Dorsolateral prefrontal cortex (tissue), 122 donors: ENCODE measurements at places on chromosomes 5 and 9. TPM values are rescaled to one million over a fixed set of nuclear protein-coding genes. Genes with fewer than 3 reads are reported as not detected.
A peak's percentile ranks its signal among the peaks of the same experiment; 100 is the strongest.

GRCh38 chr9:73158723-73159122 lies 7.1 kb downstream of the ANXA1 start:
- DNase-seq: no peak

GRCh38 chr5:5318426-5319190 lies 103.9 kb upstream of the ICE1 start:
- peak; percentile 62 for DNase-seq

CXXC5 gene
- total RNA-seq: 156 TPM

- DNase-seq: no peak
These were observed 17.8 kb upstream of the FIBCD1 start for GRCh38 chr9:130956636-130957450.

DNA sequence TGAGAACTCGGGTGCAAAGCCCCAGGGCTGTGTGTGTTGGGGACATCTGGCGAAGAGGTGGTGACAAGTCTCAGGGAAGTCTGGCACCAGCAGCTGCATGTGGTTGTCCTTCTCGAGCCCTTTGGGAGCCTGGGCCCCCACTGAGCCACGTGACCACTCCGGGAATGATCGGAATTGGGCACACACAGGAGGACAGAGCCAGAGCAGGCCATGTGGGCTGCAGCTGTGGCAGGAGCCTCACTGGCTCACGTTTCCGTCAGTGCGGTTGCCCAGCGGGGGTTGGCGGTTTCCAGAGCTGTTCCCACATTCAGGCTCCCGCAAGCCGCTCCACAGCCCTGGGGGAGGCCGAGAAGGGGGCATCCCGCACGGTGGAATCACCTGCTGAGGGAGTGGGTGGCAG lies 6.8 kb upstream of the CEL start:
- DNase-seq: no peak

- no peak for DNase-seq
These were observed 116.4 kb upstream of the COL5A1 start for GRCh38 chr9:134525070-134525815.

OR1Q1 gene
- not detected for total RNA-seq

- no peak for DNase-seq
These were observed 387.1 kb downstream of the PDE4D start for GRCh38 chr5:59506285-59506877.

GRCh38 chr5:38795986-38796741 lies 49.6 kb upstream of the OSMR start:
- DNase-seq: no peak

ADAMTS16 gene
- 3.6 TPM for total RNA-seq

GRCh38 chr5:138032028-138032571 lies 779 bp downstream of the FAM13B start:
- peak; percentile 56 for DNase-seq

MAMDC4 gene
- total RNA-seq: 5.6 TPM

GRCh38 chr5:90628492-90628891 lies 69.9 kb downstream of the ADGRV1 start:
- no peak for DNase-seq

- no peak for DNase-seq
These were observed 33.5 kb downstream of the SPATA31D1 start for GRCh38 chr9:82022121-82022520.

- no peak for DNase-seq
These were observed 165.4 kb downstream of the AUH start for GRCh38 chr9:91196103-91196950.
